NCI-H2081 treated with DMSO at 0.1 percent for 48 hours (cell line): ENCODE measurements at places on chromosomes 5 and 9.

DNA sequence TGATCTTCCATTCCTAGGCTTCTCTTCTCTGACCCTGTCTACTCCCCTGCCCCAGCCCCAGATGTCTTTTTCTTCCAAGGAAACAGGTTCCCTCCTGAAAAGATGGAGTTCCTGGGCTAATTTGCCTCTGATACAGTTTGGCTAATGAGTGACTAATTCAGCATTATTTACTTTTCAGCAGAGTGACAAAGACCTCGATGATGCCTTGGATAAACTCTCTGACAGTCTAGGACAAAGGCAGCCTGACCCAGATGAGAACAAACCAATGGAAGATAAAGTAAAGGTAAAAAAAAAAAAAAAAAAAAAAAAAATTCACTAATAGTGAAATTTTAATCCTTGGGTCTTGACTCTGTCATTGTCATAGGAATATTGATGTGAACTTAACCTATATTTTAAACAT is 42.7 kb downstream of the ERAP1 start:
- no peak for DNase-seq

DNA sequence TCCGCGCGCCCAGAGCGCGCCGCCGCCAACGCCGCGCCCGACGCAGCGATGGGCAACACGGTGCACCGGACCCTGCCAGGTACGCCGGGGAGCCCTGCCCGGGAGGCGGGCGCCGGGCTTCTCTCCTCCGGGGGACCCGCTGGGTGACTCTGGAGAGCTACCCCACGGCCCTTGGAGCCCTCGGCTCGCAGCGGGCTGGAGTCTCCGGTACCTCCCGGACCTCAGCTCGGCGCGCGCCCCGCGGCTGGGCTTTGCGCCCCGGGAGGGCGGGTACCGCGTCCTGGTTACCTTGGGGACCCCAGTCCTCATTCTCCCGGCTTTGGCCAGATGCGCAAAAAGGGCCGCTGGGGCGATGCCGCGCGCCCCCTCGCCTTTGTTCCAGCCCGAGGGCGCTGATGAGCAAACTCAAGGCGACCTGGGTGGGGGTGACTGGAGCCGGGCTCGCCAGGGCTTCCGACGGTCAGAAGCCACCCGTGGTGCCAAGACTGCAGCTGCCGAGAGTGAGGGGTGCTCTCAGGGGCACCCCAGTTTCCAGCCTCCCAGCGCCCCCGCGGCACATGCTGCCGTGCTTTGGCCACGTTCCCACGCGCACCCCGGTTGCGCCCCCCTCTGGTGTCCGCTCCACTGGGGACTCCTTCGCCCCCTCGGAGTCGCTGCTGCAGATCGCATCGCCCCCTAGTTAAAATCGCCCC is 442 bp downstream of the NEURL1B start:
- DNase-seq, result no peak

- no peak for DNase-seq
Measured at GRCh38 chr9:121301881-121302286, 33.9 kb downstream of the GSN start.

GRCh38 chr5:61397238-61397637 is 65.2 kb downstream of the ZSWIM6 start:
- no peak for DNase-seq

- no peak for DNase-seq
Measured at GRCh38 chr9:76573905-76574760, 115.2 kb downstream of the GCNT1 start.

DNA sequence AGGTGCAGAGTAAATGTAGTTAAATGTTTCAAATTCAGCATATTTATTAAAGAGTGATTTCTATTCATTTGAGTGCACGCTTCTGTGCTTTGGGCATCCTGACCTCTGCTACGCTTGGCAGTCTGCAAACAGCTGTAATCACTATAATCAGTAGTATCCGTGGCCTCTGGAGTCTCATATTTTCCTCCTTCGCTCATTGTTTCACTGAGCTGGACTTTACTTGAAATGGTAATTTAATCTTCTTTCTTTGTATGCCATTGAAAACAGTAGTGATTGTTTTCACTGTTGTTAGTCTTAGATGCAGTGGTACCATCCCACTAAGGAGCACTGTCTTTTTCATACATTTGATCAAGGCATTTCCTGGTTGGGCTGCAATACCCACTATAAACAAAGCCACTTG is 43.5 kb upstream of the CAVIN4 start:
- no peak for DNase-seq

GRCh38 chr5:1139331-1140170 is 27.7 kb upstream of the SLC12A7 start:
- DNase-seq, result no peak

- no peak for DNase-seq
Measured at GRCh38 chr5:110718311-110718710, 8.2 kb downstream of the TMEM232 start.

DNA sequence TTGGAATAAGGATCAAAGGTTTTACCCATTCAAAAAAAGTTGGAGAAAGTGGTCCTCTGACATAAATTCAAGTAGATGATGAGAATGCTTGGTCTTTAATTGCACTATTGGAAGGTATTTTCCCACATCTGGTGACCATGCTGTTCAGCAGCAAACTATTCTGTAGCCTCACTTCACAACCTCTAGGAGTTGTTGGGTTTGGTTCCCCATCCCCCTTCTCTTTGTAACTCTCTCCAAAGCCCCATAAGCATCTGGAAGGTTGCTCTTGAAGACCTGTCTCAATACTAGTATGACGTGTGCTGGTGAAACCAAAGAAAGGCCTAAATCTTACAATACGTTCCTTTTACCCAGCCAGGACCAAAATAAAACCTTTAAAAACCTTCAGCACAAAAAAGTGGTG is 8.5 kb downstream of the RGMB start:
- DNase-seq, result no peak

GRCh38 chr5:170612256-170612678 is 108.4 kb downstream of the KCNIP1 start:
- no peak for DNase-seq

- DNase-seq, result no peak
Measured at GRCh38 chr5:154962494-154962893, 21.6 kb downstream of the MRPL22 start.

DNA sequence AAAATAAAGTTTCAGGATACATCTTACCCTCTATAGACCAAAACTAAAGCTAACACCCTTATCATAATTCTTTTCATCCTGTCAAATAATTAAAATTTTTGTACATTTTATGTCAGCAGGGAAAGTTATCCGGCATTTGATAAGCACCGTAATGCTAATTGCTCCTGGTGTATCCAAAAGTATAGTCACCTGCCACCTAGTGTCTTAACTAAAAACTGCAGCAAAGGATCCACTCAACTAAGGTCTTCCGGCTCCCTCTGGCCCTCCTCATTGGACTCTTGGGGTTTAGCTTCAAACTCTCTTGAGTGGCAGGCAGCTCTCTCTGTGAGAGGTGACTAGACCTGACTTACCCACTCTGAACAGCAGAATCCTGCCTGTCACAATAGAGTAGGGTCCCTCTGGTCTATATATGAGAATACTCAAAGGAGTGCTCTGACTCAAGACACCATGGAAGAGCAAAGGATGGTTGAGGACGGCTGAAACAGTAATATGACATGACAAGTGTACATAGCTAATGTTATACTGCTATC is 60.4 kb upstream of the CAST start:
- DNase-seq, result no peak

GRCh38 chr5:148469501-148469935 is 85.8 kb downstream of the FBXO38 start:
- no peak for DNase-seq

DNA sequence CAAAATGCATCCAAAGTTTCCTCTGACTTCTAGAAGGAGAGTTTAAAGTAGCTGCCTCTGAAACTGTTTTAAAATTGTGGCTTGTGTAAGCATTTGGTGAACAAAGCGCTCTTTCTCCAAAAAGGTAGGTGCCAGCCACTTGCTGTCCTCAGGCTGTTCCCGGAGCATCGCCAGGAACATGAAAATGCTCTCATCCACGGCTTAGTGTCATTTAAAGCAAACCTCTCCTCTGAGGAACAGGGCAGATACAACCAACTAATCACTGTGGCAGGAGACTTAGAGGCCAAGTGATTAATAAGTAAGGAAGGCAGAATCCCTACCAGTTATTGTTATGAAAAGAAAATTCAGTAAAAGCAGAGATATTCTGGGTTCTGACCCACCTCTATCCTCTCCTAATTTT is 165.6 kb downstream of the DCP2 start:
- no peak for DNase-seq

- DNase-seq, result no peak
Measured at GRCh38 chr5:79235261-79235633, 684 bp upstream of the JMY start.

- DNase-seq, result no peak
Measured at GRCh38 chr9:97301974-97302373, 5.5 kb upstream of the CCDC180 start.

DNA sequence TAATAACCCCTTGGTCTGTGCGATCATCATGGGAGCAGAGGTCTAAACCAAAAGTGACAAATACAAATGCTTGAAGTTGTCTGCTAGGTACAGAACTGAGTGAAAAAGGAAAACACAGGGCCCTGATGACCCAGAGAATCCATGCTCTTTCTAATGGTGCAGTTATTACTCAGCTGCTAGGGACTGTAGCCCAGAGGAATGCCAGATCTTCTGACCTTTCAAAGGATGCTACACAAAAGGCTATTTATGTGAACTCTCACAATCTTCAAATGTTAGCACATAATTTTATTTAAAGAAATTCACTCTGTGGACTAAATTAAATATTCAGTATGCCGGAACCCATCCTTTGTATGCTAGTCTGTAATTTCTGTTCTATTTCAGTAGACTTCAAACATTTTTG is 79.9 kb downstream of the PRR16 start:
- DNase-seq, result no peak

DNA sequence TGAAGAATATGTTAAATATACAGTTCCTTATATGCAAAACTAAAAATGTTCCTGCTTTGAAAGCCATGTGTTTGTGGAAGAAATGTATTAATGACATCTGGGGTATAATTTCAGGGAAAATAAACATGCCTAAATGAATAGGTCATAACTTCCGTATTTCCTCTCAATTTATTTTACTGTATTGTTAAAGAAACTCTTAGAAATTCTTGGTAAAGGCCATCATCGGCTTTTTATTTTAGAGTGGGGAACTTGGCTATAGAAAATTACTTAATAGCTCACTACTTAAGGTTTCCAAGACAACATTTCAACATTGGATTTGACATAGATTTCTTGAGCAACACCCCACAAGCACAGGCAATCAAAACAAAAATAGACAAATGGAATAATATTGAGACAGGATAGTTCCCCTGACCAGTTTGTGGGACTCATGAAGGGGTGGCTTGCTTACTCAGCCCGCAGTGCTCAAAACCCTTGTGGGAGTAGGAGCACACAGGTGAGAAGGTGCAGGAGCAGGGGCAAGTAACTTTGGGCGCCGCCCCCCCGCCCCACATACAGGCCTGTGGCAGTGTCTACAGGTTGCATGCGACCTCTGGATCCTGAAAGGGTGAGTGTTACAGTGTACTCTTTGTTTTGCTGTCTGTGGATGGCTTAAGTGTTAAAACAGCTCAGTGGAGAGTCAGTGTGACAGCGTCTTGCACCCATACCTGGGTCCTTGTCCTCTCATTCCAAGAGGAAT is 891.4 kb upstream of the C9orf72 start:
- no peak for DNase-seq

DNA sequence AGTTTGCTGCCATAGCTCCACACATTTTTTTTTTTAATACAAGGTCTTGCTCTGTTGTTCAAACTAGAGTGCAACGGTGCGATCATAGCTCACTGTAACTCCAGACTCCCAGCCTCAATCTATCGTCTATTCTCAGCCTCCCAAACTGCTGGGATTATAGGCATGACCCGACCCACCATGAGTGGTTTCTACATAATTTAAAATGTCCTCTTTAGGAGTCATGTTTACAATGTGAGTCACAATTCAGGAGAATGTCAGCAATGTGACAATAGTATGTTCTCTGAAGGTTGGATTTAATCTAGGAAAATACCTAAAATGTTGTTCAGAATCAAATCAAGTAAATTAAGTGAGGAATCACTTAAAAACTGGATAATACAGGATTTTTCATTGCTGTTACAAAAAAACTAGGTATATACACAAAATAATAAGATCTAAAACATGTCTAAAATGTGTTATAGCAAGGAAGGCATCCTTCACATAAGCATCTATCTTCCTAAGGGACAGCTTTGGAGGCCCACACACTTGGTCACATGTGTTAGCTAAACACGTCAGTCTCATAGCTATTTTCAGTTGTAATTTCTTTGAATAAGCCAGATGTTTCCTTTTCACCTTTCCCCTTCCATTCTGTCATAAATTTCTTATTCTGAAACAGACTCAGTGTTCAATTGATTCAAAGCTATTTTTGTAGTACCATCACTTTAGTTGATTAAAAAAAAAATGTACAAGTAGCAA is 30.0 kb upstream of the ELAVL2 start:
- no peak for DNase-seq

DNA sequence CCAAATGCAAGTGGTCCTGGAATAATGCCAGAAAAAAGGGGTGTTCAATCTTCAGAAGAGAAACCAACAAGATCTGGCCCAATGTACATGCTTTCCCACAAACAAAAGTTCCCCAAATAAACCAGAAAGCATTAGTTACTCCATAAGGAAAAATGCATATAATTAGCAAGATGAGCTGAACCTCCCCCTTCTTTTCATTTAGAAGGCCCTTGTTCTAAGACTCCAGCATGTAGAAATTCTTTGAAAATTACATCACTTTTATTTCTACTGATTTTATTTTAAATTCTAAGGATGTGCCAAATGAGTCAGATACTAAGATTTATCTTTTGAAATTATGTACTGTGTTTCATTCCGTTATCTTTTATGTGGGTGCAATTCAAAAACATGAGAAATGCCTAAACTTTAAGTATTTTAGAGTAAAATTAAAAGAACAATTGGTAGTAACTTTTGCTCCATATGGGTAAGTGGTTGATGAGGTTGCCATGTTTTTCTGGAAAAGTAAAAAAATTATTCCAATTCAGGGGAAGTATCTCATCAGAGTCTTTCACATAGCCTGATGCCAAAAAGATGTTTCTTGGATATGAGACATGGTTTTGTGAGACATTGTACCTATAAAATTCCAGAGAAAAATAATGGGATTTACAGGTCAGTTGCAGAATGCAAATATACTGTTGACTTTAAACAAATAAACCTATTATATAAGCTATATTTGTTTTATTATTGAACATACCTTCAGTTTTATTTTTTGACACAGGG is 106.5 kb upstream of the CCDC112 start:
- no peak for DNase-seq

DNA sequence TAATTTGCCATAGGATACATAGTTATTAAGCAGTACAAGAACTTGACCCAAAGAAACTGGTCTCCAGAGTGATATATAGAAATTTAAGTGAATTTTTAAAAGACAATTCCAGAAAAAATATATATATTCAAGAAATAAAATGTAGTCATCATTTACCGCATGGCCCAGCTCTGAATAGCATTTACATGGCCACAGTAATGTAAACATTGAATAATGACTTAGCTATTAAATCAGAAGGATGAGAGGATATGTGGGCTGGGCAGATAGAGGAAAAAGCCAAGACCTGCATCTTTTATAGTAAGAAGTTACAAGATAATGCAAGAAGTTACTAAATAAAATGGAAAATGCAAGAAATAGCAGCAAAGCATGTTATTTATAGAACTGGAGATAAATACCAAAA is 405.2 kb upstream of the WWC1 start:
- DNase-seq, result no peak

DNA sequence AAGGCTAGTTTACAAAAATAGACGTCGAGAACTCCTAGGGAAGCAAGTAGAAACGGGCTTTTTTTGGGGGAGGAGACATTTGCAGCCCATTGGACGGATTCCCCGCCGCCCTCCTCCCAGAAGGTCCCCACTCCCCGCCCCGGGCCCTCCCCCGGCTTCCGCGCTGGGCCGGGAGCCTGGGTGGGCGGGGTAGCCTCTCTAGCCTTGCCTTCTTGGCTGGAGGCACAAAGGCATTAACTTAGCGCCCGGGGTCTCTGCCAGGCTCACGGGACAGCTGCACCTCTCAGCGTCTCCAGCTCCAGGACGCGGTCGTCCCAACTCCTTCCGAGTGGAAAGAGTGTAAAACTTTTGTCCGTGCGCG is at the start of gene DMRTA1:
Gene DMRTA1 (plus strand): TSS at position 236 of the 361 bp plus-strand sequence. CDS start 242 bp downstream, outside the sequence.
- peak; percentile 51 for DNase-seq
